Upper lobe of left lung (tissue), 6 donors: ENCODE measurements at places on chromosomes 5 and 9.

DNA sequence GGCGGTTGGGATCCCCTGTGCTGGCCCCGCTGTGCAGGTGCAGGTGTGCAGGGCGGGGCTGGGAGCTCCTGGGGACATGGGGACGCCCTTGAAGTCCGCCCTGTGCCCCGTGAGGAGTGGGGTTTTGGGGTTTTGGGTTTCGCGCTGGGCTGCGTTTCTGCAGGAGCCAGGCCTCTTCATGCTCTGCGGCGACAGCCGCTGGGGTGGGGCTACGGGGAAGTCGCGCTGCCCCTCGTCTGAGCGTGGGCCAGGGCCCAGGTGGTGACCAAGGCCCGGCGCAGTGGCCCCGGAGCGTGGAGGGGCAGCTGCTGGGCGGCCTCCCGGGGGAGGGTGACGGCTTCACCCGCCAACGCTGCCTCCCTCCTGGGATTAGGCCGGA, 47.8 kb upstream of the IRX4 start:
- H3K4me3 ChIP-seq, result no peak overlapping the region
- H3K36me3 ChIP-seq, result no peaks in the 10 kb centered on the region
- peaks cover 14% of the 10 kb centered on the region for H3K4me1 ChIP-seq
- H3K27me3 ChIP-seq, result no peaks in the 10 kb centered on the region
- no peak overlapping the region for H3K27ac ChIP-seq

DNA sequence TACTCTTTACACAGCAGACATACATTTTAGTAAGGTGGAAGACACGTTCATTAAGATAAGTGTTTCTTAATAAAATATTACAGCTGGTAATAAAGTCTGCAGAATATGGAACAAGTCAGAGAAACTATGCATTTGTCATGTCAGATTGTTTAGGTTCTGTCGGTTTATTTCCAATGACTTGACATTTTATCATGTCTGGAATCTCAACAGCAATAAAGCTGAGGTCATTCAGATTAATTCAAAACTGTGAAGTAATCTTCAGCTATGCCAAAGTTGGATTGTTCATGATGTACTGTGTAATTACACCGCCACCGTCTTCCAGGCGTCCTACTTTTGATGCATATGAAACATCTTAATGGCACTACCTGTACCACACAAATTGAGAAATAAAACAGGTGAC, 1032.6 kb downstream of the CDH12 start:
- H3K27ac ChIP-seq, result no peak overlapping the region
- H3K4me1 ChIP-seq, result no peaks in the 10 kb centered on the region
- no peak overlapping the region for H3K4me3 ChIP-seq
- no peaks in the 10 kb centered on the region for H3K36me3 ChIP-seq

DNA sequence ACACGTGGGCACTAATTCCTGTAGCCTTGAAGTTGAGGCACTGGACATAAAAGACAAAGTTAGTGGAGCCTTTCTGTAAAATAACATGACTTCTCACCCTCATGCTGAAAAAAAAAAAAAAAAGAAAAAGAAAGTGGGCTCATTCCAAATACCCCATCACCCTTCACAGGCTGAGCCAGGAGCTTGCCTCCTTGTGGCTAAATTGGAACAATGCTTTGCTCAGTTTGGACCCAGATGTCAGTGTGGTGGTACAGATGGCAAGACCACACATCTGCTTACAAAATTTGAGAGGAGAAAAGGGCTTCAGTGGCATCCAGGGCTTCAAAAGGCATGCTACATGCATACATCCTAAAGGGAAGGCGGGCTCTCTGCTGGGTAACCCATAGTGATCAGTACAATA, 342.8 kb downstream of the EBF1 start:
- H3K27ac ChIP-seq, result no peak overlapping the region
- no peak overlapping the region for H3K4me3 ChIP-seq
- no peaks in the 10 kb centered on the region for H3K36me3 ChIP-seq
- DNase-seq, result no peak

GRCh38 chr5:166050531-166050930, 2240.9 kb upstream of the WWC1 start:
- no peak overlapping the region for H3K4me3 ChIP-seq
- H3K4me1 ChIP-seq, result no peaks in the 10 kb centered on the region
- no peak overlapping the region for H3K27ac ChIP-seq
- DNase-seq, result no peak
- H3K27me3 ChIP-seq, result no peaks in the 10 kb centered on the region
- H3K36me3 ChIP-seq, result no peaks in the 10 kb centered on the region

- H3K27ac ChIP-seq, result no peak overlapping the region
- no peaks in the 10 kb centered on the region for H3K36me3 ChIP-seq
- peaks cover 19% of the 10 kb centered on the region for H3K4me1 ChIP-seq
- no peak for DNase-seq
- H3K4me3 ChIP-seq, result no peak overlapping the region
These were observed 246.4 kb upstream of the PIK3R1 start for GRCh38 chr5:67969176-67969575.

- peaks cover 73% of the 10 kb centered on the region for H3K4me1 ChIP-seq
- peak overlapping the region; percentile 58 for H3K27ac ChIP-seq
- no peaks in the 10 kb centered on the region for H3K27me3 ChIP-seq
These were observed 34.6 kb downstream of the RXRA start for GRCh38 chr9:134360897-134361296.

DNA sequence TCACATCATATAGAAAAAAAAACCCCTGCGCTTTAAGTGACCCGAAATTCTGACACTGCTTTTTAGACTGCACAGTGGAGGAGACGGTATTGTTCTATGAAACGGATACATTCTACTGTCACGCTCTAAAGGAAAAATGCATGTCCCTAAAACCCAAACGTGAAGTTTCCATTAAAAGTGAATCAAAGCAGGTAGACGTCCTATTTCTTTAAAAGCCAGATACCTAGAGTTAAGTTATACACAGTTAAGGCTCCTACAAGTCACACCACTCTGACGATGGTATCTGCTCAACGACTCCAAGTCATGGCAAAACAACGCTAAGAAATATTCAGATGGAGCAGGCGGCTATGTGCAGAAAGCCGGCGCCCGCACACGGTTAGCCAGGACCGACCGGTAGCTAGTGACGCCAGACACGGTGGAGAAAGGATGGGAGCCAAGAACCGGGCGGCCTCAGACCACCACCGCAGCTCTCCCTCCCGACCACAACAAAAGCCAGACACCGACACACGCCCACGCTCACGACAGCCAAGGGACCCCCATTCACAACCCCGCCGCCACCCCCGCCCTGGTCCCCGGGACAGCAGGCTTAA, 734 bp downstream of the SKP1 start:
- H3K4me3 ChIP-seq, result peak overlapping the region; percentile 92
- peaks cover 12% of the 10 kb centered on the region for H3K36me3 ChIP-seq
- H3K27ac ChIP-seq, result peak overlapping the region; percentile 99
- DNase-seq, result no peak
- peaks cover 34% of the 10 kb centered on the region for H3K4me1 ChIP-seq

DNA sequence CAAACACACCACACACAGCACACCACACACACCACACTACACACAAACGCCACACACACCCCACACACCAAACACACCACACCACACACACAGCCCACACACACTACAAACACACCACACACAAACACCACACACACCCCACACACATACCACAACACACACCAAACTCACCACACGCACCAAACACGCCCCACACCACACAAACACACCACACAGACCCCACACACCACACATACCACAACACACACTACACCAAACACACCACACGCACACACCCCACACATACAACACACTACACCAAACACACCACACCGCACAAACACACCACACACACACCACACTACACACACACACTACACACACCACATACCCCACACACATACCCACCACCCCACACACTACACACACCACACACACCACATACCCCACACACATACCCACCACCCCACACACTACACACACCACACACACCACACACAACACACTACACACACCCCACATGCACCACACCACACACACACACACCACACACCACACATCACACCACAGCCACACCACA, 151.2 kb downstream of the ERCC6L2 start:
- no peak for DNase-seq
- H3K4me1 ChIP-seq, result peaks cover 16% of the 10 kb centered on the region
- no peak overlapping the region for H3K27ac ChIP-seq
- H3K4me3 ChIP-seq, result no peak overlapping the region

DNA sequence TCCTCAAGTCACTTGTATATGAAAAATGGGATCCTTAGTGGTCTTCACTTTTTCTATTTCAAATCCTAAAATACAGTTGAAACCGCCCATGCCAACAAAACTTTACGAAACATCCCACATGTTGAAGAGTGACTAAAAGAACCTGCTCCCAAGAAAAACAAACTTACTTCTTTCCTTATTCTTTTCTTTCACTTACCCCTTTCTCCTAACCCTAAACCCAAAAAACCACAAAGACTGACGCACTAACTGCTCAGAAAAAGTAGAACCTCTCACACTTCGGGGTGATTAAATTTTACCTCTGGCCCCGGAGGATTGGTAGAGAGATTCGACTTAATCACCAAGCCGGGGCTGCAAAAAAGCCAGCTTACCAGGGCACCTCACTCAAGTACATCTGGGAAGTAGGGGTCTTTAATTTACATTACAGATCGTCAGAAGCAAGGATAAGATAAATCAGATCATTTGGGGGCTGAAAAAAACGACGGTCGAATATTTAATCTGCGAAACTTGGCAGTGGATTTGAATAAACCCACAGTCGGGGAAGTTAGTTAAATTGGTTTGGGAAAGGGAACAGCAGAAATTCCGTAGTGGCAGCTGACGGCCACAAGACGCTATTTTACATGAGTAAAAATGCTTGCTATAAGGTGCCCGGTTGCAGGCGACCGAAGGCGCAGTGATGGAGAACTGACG, 1.3 kb downstream of the CDO1 start:
- DNase-seq, result no peak
- peaks cover 17% of the 10 kb centered on the region for H3K4me1 ChIP-seq
- H3K36me3 ChIP-seq, result no peaks in the 10 kb centered on the region
- no peak overlapping the region for H3K27ac ChIP-seq
- H3K27me3 ChIP-seq, result peaks cover 9% of the 10 kb centered on the region
- no peak overlapping the region for H3K4me3 ChIP-seq

DNA sequence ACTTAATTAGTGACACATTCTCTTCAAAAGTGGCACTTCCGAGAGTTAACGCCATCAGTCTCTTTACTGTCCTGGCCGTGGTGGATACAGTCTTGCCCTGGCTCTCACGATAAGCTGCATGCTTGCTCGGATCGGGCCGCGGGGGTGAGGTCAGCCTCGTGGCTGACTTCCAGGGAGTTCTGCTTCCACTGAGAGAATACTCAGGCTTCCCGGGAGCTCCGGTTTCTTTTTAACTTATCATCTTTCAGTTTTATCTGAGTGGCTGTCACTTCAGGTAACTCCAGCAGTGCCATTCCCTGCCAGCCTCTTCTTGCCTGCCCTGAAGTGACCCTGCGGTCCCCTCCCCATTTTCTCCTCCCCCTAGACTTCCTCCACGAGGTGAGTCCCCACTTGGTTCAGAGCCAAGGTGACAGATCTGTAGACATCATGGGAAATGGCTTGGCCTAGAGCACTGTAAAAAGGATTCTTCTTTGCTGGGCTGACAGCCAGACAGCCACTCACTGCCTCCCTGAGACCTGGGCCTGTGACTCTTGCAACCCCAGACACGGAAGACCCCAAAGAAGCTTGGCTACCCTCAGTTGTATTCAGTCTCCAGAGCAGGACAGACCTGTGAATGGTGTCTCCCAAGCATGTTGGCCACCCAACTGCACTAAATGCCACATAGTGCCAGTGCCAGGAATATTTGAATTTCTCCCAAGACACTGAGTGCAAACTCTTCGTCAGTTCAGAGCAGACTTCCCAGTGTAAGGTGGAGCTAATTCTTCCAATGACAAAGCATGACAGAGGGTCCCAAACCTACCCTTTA, 95.1 kb downstream of the DAPK1 start:
- H3K27me3 ChIP-seq, result no peaks in the 10 kb centered on the region
- H3K36me3 ChIP-seq, result no peaks in the 10 kb centered on the region
- peak; percentile 72 for DNase-seq
- peak overlapping the region; percentile 52 for H3K27ac ChIP-seq
- H3K4me1 ChIP-seq, result peaks cover 41% of the 10 kb centered on the region

DNA sequence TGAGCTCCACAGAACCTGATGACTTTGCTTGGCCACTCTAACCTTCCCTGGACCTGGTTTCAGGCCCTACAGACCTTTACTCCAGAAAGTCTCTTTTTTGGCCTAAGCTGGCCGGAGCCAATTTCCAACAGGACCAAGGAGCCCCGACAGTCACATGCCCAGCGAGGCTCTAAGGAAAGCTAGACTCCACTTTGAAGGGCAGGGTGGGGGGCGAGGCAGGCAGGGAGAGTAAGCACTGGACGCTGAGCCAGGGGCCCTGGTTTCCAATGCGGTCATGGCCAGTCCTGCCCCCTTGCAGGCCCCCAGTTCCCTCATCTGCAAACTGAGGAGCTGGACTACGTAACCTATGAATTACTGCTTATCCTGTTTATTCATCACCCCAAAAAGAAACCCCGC, 65.2 kb downstream of the ADAMTS2 start:
- H3K36me3 ChIP-seq, result no peaks in the 10 kb centered on the region
- no peaks in the 10 kb centered on the region for H3K27me3 ChIP-seq
- DNase-seq, result no peak
- peak overlapping the region; percentile 38 for H3K27ac ChIP-seq
- peaks cover 9% of the 10 kb centered on the region for H3K4me1 ChIP-seq
- no peak overlapping the region for H3K4me3 ChIP-seq

DNA sequence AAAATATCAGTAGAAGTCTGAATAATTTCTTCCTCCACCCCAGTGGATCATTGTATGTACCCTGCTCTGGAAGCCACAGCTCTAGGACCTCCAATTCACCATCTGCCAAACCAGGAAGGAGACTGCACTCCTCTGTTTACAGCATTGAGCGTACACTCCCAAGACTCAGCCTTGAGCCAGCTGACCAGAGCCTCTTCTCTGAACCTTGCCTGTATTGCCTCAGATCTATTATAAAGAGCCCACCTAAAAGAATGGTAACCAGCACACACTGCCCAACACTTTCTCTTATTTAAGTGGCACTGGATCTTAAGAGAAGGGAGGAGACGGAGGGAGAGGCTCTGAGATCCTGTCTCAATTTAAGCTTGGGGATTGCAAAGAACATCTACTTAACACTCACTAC, 217.8 kb upstream of the RASEF start:
- no peaks in the 10 kb centered on the region for H3K36me3 ChIP-seq
- peaks cover 14% of the 10 kb centered on the region for H3K4me1 ChIP-seq
- DNase-seq, result no peak
- H3K27ac ChIP-seq, result peak overlapping the region; percentile 44
- no peak overlapping the region for H3K4me3 ChIP-seq
- no peaks in the 10 kb centered on the region for H3K27me3 ChIP-seq

DNA sequence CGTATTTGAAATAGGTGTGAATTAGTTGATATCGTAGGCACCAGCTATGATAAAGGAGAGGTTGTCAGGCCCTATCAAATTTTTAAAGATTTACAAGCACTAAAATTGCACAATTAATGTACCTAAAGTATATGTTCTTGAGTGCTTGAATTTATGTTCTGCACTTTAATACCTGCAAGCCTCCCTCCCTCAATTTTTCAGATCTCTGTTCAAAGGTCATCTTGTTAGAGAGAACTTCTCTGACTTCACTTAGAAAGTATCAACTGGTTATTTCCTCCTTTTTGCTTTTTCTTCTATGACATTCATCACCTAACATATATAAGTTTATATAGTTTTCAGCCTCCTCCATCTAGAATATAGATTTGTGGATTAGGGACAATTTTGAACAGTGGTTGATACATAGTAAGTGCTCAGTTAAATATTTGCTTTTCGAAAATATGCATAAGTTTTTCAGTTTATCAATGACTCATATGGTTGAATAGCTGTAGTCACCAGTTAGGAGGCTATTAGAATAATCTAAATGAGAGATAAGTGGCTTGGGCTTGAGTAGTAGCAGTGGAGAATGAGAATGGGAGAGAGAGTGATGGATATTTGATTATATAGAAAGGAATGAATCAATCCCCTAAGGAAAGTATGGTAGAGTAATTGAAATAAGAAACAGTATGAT, 37.3 kb downstream of the LOX start:
- no peaks in the 10 kb centered on the region for H3K4me1 ChIP-seq
- H3K4me3 ChIP-seq, result no peak overlapping the region
